ENCODE measurements at places on chromosomes 13 and 19. TPM values are rescaled to one million over a fixed set of nuclear protein-coding genes. Genes with fewer than 3 reads are reported as not detected.

SLC10A2 gene
- total RNA-seq = not detected

CD22 gene
- 0.66 TPM for total RNA-seq

ZNF418 gene
- total RNA-seq = 31.7 TPM

GIPC3 gene
- 0.60 TPM for total RNA-seq

Data from camera-type eye (tissue), 1 donor.